Stimulated activated CD4-positive, alpha-beta T cell treated with anti-CD3 and anti-CD28 coated beads, TNF-alpha, amount 100 ng/mL, for 48 hours (primary cell): ENCODE measurements at places on chromosomes 12 and 14.

- no peak for DNase-seq
These were observed 34.7 kb downstream of the FBXL14 start for GRCh38 chr12:1559676-1560091.

- DNase-seq = no peak
These were observed 435.9 kb upstream of the PDE3A start for GRCh38 chr12:19932413-19932812.

DNA sequence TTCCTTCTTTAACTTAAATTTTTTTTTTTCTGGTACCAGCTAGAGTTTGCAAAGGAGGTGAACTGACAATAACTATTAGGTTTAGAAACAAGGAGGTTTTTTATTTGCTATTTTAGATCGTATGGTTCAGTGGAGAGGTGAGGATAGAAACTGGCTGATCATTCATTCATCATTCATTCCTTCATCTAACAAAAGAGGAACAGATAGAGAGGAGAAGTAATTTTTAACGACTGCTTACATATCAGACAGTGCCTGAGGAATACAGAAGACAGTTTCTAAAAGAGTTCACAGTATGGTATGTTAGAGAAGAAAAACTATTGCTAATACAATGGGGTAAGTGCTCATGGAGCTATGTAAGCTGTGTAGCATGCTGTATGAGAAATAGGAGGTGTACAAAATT is 111.1 kb downstream of the ERC1 start:
- DNase-seq = no peak

GRCh38 chr12:1644534-1645438 is 15.8 kb downstream of the WNT5B start:
- DNase-seq = no peak

DNA sequence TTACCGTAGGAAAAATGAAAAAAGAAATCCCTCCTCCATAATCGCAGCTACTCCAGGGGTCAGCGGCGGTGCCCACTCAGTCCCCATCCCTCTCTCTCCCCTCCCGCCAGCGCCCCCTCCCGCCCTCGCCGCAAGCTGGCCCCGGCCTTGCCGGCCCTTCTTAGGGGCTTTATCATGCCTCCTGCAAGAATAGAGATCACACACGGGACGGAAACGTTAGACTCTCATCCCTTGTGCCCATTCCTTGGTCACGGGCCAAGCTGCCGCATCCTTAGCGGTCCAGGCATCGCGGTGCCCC is 692 bp upstream of the COX14 start:
- no peak for DNase-seq

DNA sequence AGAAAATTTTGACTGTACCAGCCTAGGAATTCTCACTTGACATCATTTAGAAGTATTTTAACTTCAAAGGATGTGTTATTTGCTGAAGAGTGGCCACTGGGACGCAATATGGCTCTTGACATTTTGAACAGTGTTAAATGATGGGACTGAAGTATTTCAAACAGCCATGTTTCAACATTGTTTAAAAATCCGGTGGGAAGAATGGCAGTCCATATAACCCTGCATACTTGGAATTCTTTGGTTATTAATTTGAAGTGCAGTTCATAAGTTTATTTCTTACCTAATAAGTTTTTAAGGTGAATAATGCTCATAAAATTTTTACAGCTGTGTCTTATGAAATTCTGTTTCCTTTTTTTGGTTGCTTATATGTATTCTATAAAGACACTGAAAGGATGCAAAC is 8.3 kb downstream of the TMTC2 start:
- no peak for DNase-seq

DNA sequence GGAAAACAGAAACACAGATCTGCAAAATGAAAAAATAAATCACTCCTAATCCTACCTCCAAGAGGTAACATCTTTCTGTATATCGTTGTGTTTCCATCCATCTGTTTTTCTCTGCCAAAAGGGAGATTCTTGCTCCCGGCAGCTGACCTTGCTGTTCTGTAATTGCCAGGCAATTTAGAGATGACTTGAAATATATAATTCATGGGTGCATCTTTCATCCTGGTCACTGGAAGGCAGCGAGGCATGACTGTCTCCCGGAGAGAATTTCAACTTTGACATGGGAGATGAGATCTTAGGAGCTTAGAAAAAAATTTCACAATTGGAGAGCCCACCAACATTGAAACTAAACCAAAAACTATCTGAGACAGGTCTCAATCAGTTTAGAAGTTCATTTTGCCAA is 53.0 kb downstream of the WSCD2 start:
- no peak for DNase-seq

GRCh38 chr14:95392841-95393240 is 73.1 kb upstream of the CLMN start:
- DNase-seq = no peak

- no peak for DNase-seq
These were observed 292.1 kb downstream of the GLT1D1 start for GRCh38 chr12:129145381-129145780.

- DNase-seq = no peak
These were observed 2.8 kb downstream of the EFS start for GRCh38 chr14:23362200-23362599.

DNA sequence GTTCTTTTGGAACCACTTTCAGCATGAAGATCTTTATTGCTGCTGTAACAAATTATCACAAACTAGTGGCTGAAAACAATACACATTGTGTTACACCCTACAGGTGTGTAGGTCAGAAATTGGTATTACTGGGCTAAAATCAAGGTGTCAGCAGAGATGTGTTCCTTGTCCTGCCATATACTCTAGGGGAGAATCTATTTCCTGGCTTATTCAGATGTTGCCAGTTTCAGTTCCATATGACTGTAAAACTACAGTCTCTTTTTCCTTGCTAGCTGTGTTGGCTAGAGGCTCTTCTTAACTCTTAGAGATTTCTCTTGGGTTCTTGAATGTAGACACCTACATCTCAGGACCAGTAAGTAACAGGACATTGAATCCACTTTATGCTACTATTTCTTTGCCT is 215.6 kb upstream of the PPFIA2 start:
- DNase-seq = no peak

- DNase-seq = no peak
These were observed 170.2 kb upstream of the FOXG1 start for GRCh38 chr14:28596391-28596790.

DNA sequence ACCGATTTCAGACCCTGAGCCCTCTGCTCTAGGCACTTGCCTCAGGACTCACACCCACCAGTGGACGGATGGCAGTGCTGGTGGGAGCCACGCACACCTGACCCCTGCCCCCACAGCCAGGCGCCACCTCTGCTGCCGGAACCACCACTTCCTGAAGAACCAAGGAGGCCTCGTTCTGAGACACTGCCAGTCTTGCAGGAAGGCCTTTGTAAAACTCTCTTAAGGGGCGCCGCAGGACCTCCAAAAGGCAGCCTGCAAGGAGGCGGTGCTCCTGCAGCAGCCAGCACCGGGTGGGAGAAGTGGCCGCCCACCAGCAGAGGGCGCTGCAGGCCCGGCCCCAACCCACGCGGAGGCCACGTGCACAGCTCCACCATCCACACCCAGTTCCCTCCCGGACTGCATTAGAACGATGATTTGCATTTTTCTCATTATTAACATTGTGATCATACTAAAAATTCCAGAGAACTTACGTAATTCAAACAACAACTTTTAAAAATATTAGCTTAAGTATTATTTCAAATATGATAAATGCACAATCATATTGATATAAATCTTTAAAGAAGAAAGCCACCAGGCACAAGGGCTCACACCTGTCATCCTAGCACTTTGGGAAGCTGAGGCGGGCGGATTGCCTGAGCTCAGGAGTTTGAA is 12.8 kb downstream of the STX2 start:
- peak; percentile 55 for DNase-seq

DNA sequence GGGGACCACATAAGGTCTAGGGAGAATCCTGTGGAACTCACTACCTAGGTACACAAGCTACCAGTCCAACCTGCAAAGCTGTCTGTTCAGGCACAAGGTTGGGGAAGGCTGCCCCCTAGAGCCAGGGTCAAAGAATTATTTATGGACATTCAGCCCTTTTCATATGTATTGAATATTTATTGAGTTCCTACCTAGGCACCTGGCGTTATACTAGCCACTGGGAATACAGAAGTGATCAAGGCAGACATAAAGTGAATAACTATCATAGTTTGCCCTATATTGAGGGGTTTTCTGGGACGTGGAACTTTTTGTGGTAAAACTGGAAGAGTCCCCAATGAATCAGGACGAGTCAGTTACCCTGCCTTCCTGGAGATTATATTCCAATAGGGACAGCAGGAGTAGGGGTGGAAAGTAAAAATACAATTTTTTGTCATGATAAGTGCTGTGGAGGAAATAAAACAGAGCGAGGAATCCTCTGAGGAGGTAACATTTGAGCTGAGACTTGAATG is 5.8 kb upstream of the SLC48A1 start:
- DNase-seq = no peak

GRCh38 chr12:126915309-126915708 is 1351.7 kb upstream of the TMEM132C start:
- no peak for DNase-seq

DNA sequence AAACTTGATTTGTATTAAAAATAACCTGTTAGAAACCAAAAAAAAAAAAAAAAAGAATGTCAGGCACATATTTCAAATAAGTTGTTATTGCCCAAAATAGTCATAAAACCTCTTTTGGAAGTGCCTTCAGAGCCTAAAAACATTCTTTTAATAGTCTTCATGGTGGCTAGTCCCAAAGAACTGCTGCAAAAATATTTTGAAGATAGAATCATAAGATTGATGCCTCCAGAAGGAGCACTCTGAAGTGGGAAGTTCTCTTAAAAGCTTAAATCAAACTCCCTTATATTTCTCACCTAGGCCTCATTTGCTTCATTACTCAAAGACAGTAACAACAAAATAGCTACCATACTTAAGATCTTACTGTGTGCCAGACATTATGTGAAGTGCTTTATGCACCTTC is 27.2 kb upstream of the NT5DC3 start:
- no peak for DNase-seq

DNA sequence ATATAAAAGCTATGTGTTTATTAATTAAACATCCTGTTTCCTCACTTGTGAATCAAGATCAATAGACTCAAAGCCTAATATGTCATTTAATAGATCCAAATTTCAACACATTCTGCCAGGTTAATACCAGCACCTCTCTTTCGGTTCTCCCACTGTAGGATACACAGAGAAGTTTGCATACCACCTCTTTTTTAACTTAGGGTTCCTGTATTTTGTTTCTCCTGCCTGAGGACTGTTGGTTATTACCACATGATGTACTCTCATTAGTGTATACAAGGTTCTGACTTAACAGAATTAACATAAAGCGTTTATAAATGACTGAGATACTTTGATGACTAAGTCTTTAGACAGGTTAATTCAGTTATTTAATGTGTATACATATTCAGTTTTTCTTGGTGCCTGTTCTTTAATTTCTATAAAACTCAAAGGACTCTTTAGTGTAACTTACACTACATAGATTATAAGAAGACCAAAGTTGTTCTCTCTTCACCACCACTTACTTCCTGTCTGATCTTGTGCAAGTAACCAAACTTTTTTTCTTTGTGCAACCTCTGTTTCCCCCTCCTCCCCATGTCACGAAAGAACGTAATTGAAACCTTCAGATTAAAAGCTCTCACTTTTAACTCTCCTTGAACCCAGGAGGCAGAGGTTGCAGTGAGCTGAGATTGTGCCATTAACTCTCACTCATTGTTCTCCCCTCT is 89.8 kb upstream of the DNM1L start:
- DNase-seq = no peak

DNA sequence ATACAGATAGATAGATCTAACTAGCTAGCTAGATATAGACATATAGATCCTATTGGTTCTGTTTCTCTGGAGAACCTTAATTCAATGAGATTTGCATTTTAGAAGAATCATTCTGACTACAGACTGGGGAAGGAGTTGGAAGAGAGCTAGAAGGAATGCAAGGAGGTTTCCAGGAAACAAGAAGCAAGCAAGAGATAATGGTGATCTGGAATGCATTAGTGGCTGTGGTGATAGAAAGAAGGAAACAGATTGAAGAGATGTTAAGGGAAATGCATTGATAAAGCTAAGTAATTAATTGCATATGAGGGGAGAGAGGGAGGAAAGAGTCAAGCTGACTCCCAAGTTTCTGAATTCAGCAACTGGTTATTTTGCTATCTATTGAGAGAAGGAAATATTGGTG is 42.7 kb downstream of the DBX2 start:
- no peak for DNase-seq

DNA sequence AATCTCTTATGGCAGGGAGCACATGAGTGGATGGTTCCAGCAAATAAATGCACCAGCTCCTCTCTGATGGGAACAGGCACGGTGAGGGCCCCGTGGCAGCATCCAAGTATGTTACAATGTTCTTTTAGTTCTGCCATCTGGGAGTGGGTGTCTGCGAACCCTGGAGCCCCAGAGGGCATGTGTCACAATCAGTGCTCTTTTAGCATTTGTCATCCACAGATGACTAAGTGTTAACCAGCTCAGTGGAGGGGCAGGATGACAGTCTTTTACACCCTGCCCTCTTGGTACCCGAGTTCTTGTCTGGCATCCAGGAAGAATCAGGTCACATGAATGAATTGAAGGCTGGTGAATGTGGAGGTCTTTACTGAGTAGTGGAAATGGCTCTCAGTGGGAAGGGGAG is 560.4 kb upstream of the FLRT2 start:
- no peak for DNase-seq

DNA sequence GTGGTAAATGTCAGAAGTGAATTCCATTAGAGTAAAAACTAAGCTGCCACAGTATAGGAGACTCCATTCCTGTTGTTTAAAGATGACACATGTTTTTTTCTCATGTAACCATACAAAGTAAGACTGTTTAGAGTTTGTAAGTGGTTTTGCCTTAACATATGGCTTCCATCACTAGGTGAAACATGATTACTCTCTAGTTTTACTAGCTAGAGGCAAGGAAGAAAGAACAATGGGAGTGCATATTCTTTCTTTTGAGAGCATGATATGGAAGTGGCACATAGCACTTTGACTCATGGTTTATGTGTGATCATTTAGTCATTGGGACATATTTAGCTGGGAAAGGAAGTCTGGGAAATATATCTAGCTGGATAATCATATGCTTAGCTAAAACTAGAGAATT is 7.7 kb downstream of the ATF7IP start:
- no peak for DNase-seq

DNA sequence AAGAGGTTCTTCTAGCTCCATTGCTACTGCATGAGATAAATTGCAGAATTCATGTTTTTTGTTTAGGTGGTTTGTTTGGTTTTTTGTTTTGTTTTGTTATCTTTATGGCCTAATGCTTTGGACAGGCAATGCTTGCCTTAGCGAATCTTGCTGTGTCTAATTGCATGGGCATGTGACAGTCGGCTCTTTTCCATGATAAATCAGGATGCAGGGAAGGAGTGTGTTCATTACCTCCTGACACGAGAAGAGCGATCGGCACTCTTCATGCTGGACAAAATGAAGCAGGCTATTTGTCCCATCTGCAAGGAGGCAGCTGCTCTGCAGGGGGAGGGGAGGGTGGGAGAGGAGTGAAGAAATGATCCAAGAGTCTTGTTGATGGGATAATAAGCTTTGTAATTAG is 6.5 kb downstream of the CCDC60 start:
- DNase-seq = no peak
